Lower leg skin (tissue), 4 donors: ENCODE measurements at places on chromosomes 6 and 20.

DNA sequence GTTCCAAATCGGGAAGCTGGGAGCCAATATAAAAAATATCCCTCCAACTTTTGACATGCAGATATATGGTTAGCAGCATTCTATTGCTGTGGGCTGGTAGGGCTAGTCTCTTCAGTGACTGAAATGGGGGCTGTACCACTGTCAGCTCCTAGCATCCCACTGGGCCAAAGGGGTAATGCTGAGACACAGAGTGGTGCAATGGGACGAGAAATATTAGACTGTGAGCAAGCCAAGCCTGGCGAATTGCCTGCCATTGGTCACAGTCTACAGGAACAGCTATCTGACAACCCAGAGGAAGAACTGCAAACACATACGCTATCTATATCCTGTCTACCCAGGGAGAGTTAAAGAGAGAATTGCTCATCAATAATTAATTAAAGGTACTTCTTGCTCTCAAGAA lies 3.5 kb downstream of the SLC35F1 start:
- DNase-seq, result no peak

- no peak for DNase-seq
Measured at GRCh38 chr20:24896984-24897383, 52.1 kb upstream of the CST7 start.

DNA sequence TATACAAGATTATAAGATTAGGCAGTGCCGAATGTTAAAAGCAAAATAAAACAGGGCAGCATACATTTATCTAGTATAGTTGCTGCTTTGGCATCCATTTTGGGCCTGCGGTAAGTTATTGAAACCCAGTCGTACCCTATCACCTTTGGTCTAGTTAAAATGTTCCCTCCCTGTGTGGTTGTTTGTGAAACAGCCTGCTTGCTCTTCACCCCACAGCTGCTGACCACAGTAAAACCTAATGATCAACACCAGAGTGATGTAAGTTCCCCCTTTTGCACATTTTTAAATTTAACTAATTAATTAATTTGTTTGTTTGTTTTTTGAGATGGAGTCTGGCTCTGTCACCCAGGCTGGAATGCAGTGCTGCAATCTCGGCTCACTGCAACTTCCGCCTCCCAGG lies 50.3 kb upstream of the TXNDC5 start:
- no peak for DNase-seq

- peak; percentile 50 for DNase-seq
Measured at GRCh38 chr6:170090561-170090960, 200.3 kb downstream of the DLL1 start.

DNA sequence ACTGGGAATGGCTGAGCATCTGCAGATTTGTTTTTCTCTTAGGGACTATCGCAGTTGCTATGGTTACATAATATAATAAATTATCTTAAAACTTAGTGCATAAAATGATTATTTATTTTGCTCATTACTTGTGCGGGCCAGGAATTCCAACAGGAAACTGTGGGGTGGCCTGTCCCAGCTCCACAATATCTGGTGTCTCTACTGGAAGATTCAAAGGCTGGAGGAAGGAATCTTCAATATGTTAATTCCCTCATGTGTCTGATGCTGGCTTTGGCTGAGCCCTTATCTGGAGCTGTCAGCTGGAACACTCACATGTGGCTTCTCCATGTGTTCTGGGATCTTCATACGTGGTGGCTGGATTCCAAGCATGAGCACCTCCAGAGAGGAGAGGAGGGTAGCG lies 23.9 kb upstream of the B3GAT2 start:
- DNase-seq, result no peak

- DNase-seq, result no peak
Measured at GRCh38 chr6:22513667-22514066, 55.7 kb upstream of the HDGFL1 start.

DNA sequence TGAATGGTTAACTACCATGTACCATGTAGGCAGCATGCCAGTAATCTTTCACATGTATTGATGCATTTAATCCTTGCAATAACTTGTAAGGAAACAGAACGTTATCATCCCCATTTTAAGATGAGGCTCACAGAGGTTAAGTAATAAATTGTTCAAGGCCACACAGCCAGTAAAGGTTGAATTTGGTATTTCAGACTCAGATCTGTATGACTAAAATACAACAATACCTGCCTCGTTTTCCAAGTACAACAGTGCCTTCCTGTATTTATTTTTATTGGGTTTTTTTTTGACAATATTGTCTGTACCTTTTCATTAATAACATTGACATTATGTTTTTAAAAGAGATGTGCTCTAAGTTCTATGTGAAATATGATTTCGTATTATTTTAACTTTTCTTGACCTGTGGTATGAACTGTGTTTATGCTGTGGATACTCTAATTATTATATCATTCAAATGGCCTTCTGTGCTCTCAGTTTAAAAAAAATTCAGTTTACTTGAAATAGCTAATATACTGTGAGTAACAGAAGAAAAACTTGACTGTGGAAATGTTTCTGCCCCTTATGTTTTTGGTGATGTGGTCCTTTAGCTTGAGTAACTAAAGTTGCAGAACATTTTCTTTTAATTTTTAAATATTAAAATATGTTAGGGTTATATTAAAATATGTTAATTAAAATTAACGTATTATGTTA lies 39.7 kb downstream of the XRN2 start:
- no peak for DNase-seq

- no peak for DNase-seq
Measured at GRCh38 chr6:88611721-88612120, 351.7 kb downstream of the RNGTT start.
